ENCODE measurements at places on chromosomes 2 and 18.

DNA sequence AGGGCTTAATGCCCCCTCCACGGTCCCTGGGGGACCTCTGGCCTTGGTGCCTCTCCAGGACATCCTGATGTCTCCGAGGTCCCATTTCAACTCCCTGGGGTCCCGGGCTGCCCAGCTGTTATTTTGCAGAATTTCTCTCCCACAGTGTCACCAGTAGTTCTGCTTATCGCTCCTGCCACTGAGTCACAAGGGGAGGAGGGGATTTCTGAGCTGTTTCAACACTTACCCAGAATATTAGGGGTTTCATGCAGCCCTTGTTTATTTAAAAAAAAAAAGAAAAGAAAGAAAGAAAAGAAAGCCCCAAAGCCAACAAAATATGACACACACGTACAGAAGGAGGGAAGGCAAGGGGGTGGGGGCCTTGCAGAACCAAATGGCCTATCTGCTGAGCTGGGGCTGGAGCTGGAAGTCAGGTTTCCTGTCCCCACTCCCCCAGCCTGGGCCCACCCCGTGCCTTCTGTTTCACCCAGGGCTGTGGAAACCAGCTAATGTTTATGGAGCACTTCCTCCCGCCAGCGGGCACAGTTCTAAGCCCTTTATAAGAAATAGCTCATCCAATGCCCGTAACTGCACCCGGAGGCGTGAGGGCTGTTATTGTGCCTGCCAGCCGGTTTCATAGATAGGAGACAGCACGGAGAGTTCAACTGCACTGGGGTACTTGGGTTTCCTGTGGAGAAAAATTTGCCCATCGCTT lies 8.4 kb upstream of the ARID5A start:
- no peak for DNase-seq

DNA sequence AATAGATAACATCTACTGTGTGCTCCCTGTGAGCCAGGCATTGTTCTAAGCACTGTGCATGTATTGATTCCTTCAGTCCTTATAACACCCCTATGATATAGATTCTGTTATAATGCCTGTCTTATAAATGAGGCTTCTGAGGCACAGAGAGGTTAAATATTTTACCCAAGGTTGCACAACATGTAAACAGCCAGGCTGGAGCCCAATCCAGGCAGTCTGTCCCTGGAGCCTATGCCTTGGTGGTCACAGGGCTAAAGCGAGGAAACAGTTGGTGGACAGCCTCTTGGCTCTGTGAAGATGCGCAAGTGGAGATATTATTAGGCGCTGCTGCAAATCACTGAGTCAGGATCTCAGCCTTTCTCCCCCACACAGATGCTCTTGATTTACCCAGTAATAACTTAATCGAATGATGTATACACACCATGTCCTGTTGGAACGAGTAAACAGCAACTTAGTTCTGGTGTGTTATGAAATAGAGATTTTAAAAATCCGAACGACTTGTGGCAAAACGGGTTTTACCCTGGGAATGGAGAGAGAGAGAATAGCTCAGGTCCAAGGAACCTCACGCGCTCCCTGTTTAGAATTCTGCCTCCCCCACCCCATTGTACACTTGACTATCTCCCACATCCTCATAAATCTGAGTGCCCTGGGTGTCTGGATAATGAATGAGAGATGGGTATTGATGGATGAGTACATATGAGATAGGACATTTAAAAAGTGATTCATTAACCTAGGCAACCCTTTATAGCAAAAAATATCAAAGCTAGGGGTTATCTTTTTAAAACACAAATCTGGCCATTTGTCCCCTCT lies 231.9 kb downstream of the BCL2 start:
- DNase-seq, result no peak

DNA sequence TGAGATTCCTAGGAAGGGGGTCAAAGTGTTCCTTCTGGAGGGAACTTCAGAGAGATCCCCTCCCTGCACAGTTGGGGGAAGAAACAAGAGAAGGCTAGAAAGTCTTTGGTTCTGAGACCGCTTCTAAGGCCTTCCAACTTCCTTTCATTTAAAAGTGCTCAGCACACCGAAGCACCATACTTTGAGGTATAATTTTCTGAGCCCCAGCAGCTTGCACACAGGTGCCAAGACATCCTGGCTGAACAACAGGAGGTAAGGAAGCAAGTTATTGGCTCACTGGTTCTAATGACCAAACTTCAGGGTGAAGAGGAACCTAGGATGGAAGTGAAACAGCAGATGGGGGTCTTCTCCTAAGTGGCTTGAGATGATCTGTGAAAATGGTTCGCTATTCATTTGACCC lies 19.2 kb downstream of the TMEM177 start:
- no peak for DNase-seq

GRCh38 chr2:150729495-150729955 lies 242.1 kb upstream of the RND3 start:
- no peak for DNase-seq

DNA sequence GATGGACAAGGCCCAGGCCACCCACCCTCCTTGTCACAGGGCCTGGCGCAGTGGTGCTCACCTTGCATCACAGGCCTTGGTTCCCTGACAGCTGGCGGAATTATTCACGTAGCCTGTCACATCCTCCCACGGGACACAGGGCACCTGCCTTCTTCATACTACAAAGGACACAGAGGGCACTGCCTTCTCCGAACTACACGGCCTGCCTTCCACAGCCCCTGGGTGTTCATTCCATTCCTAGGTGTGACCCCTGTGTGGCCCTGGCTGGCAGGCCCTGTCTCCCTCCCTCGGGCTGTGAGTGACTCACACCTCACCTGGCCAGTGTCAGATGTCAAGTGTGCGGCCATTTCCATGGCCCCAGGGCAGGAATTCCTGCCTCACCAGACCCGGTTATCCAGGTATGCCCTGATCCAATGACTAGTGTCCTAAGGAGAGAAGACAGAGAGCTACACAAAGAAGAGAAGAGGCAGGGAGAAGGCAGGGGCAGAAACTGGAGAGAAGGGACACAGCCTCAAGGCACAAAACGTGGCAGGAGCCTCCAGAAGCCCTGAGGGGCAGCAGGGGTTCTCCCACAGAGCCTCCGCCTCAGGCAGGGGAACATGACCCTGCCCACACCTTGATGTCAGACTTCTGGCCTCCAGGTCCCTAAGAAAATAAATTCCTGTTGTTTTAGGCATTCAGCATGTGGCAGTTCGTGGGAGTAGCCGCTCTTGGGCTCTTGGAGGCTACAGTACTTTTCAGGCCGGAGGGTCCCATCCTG lies 43.4 kb downstream of the MBP start:
- DNase-seq, result no peak

- no peak for DNase-seq
Measured at GRCh38 chr2:174664084-174664759, 66.6 kb upstream of the WIPF1 start.

DNA sequence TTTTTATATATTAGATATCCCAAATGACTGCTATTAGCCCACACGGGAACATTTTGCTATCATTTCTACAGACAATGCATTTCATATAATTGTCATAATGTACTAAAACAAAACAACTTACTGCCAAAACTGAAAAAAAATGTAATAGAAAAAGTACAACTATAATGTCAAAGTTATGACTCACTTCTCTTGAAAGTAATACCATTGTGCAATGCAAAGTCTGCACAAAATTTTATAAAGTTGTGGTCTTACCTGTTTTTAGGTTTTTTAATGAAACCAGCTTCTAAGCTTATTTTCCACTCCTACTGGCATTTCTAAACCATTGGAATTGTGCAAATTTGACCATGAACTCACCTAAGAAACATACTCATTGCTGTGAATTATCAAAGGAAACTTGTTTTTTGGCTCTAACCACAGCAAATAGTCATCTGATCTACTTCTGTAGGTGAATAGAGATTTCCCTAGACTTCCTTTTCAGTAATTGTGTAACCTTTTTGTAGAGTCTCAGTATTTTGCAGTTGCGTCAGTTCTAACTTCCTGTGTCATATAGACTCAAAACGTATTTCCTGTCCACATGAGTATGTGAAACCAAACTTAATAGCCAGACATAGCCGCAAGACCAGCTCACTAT lies 31.9 kb upstream of the TFPI start:
- no peak for DNase-seq

DNA sequence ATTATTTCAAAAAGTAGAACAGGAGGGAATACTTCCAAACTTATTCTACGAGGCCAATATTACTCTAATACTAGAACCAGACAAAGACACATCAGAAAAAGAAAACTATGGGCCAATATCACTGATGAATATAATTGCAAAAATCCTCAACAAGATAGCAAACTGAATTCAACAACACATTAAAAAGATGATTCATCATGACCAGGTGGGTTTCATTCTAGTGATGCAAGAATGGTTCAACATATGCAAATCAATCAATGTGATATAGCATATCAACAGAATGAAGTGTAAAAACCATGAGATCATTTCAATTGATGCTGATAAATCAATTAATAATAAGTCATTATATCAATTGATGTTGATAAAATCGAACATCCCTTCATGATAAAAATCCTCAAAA lies 22.4 kb upstream of the EML6 start:
- DNase-seq, result no peak

DNA sequence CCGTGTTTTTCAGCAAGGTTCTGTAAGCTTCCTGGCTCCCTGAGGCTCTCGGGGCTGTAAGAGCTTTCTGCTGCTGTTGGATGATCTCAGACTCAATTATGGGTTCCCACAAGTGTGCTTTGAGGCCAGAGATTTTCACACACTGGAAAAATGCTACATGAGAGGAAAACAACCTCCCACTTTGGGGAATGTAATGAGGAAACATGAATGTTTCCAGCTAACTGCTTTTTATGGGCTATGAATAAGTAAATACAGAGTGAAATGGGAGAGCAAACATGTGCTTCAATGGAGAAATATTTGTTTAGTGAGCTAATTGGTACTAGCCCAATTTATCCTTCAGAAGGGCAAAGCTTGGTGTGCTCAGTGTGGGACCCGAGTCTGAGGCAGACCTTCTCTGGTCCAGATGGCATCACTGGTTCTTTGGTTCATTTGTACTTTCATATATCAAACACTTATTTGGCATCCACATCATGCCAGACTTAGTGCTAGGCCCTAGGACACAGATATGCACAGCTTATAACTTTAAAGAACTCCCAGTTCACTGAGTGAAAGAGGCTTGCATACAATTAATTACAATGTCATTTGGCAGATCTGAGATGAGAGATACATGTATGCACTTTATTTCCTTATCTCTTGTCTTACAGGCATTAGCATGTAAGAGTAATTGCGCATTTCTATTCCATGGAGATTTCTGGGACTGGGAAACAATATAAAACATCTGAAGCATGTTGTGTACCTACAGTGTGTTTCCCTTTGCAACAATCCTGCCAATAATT lies 248.8 kb downstream of the RDH14 start:
- no peak for DNase-seq

GRCh38 chr2:133489146-133489545 lies 79.1 kb downstream of the NCKAP5 start:
- no peak for DNase-seq

- peak; percentile 23 for DNase-seq
Measured at GRCh38 chr18:32881009-32881408, 108.2 kb upstream of the KLHL14 start.

DNA sequence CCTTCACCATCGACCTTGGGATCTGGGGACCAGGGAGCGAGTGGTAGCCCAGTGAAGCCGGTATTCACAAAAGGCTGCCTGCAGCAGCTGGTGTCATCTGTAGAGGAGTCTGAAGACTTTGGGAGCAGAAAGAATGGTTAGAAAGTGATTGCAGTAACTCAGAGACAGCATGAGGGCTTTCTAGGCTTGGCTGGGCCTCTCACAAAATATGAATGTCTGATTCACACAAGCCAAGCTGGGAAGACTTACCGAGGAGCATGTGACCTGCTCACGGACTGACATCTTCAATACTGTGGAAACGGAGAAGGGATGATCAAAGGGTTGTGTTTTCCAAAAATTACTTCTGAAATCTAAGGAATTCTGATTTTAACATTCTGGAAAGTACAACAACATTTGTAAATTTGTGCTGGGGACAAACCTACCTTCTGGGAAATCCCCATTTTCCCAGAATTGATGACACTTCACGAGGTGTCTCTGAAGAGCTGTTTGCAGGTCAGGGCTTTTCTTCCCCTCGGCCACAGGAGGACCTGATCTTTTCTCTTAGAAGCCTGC lies 111.7 kb downstream of the ACOXL start:
- DNase-seq, result no peak

- DNase-seq, result no peak
Measured at GRCh38 chr2:106350980-106351379, 117.2 kb downstream of the RGPD3 start.

DNA sequence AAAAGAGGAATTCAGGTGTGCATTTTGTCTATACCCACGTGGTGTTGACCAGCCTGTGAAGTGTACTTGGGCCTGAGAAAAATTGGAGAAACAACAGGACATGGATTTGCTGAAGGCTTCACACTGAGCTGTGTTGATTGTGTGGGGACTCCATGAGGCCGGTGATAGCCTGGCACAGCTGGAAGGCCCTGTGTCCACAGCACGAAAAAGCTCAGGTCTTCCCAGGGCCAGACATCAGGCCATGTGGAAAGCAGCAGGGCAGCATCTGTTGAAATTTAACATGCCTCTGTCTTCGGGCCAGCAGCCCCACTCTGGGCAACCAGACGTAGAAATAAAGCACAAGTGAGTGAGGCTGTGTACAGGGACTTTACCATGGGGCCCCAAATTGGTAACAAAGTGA lies 84.1 kb downstream of the HS6ST1 start:
- DNase-seq, result no peak

GRCh38 chr2:72131371-72131891 lies 16.2 kb downstream of the CYP26B1 start:
- DNase-seq, result no peak

GRCh38 chr2:183035298-183035953 lies 2.8 kb downstream of the NCKAP1 start:
- no peak for DNase-seq

DNA sequence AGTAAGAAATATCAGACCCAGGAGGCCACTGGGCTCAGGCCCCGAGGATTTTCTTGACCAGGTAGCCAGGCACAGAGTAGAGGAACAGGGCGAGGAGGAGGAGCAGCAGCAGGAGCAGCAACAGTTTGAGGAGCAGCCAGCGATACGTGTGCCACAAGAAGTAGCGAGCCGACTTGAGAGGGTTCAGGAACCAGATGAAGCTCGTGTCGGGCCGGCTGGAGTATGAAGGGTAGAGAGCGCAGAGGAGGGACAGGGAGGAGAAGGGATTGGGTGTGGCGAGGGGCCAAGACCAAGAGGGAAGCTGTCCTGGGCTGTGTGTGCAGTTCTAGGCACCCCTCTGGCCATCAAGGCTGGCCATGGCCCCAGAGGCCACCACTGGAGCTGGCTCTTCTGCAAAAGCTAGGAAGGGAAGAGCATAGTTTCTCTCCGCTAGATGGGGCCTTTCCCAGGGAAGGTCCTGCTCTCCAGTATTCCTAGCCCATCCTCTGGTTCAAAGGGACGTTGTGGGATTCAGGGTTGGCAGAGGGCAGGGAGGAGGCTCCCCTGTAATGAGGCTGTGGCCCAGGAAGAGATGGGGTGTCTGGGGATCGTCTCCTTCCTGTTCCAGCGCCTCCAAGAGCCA lies 17.8 kb downstream of the OTOF start:
- no peak for DNase-seq

DNA sequence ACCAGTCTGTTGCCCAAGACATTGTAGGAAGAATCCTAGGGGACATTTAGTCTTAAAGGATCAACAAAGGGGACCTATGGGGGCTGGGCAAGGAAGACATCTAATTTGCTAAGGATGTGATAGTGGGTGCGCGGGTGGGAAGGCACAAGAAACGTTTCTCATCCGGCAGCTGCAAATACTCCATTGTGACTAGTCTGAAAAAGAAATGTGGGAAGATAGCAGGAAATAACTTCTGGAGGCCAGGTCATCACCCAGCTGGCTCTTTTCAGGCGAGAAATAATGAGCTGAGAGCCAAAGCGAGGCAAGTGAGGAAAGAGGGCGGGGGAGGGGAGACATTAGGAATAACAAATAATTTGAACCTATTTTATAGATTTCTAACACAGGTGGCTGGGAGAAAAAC lies 70.3 kb upstream of the NCK2 start:
- DNase-seq, result no peak

- DNase-seq, result no peak
Measured at GRCh38 chr2:207041786-207042554, 102.7 kb downstream of the CPO start.

All from NCI-H187 treated with DMSO at 0.1 percent for 48 hours (cell line).